Stimulated activated CD4-positive, alpha-beta T cell treated with anti-CD3 and anti-CD28 coated beads, Interleukin-2, amount 100 ng/mL, for 48 hours (primary cell): ENCODE measurements at places on chromosomes 11 and 22.

- DNase-seq: no peak
Observed at GRCh38 chr11:132520199-132520598, 1012.1 kb downstream of the OPCML start.

DNA sequence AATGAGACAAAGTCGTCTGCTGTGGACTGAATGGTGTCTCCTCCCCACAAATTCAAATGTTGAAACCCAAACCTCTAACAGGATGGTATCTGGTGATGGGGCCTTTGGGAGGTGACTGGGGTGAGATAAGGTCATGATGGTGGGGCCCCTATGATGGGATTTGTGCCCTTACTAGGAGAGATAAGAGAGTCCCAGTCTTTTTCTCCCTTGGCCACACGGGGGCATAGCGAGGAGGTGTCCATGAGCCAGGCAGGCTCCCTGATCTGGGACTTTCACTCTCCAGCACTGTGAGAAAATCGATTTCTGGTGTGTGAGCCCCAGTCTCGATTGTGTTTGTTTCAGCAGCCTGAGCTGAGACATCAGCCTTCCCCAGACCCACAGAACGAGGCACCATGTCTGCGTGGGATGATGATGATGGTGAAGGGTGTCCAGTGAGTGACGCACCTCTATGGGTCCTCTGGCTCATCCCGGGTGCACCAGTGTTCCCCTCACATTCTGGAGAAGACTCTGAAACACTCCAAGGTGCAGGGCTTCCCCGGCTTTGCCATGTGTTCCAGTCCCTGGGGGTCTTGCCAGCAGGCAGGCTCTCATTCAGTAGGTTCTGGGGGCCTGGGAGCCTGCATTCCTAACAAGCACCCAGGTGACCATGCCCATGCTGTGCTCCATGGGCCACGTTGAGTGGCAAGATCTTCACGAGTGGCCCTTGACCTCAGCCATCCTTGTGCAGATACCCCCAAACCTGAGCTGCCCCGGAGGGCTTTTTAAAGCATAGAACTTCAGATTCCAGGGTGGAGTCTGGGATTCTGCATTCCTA, 363.0 kb downstream of the CTTN start:
- DNase-seq: no peak

GRCh38 chr22:35580351-35581022, 36.6 kb downstream of the MB start:
- no peak for DNase-seq

- DNase-seq: peak; percentile 98
Observed at GRCh38 chr22:29883045-29883774, at the start of gene MTMR3. TSS of gene MTMR3 (plus strand) at chr22:29883174. CDS start at chr22:29971060, 87,886 bp downstream.

DNA sequence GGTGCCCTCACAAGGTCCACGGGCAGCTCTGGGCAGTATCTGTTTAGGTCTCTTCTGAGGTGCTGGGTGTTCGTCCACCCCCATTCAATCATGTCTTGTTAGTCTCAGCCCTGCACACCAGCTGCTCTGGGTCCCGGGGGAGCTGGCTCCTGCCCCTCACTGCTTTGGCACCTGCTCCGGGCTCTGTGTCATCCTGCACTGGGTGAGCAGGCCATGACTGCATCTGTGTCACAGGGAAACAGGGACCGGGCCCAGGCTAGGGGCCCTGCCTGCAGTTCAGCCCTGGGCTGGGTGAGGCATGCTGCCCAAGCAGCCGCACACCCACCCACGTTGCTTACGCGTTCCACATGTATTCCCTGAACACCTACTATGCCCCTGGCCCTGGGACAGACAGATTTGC, 43.9 kb downstream of the ELFN2 start:
- DNase-seq: no peak
